ENCODE measurements at places on chromosomes 12 and 14. TPM values are rescaled to one million over a fixed set of nuclear protein-coding genes. Genes with fewer than 3 reads are reported as not detected.

Gene GPR137C
- not detected for total RNA-seq

Gene FSCB
- not detected for total RNA-seq

Gene CCNT1
- total RNA-seq, result 49.6 TPM

Gene CLEC2A
- total RNA-seq, result not detected

Gene OR4K17
- not detected for total RNA-seq
